ENCODE measurements at places on chromosomes 7 and 10. TPM values are rescaled to one million over a fixed set of nuclear protein-coding genes. Genes with fewer than 3 reads are reported as not detected.

GRCh38 chr10:118332236-118332635 lies 9.9 kb downstream of the FAM204A start:
- H3K4me1 ChIP-seq: no peaks in the 10 kb centered on the region
- H3K27me3 ChIP-seq: peaks cover 32% of the 10 kb centered on the region
- peaks cover 79% of the 10 kb centered on the region for H3K36me3 ChIP-seq
- DNase-seq: no peak
- no peak overlapping the region for H3K27ac ChIP-seq

GRCh38 chr7:6246251-6246917 lies 26.0 kb downstream of the CYTH3 start:
- no peak overlapping the region for H3K4me3 ChIP-seq
- H3K27me3 ChIP-seq: peaks cover 44% of the 10 kb centered on the region
- no peak overlapping the region for H3K27ac ChIP-seq
- no peak for DNase-seq

DNA sequence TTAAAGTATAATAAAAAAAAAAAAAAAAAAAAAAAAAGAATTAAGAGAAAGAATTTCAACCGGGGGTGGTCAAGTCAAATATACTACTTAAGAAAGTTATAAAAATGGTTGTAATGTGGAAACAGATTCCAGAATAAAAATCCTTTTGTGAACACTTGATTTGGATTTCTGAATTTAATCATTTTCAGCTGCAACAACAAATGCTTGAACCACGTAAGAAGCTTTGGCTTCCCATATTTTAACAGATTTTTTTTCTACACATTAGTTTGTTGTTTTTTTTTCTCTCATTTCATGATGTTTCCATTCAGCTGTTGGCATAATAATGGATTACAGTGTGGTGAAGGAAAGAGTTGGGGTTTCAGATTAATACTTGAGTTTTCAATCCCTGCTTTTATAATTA lies 137.3 kb upstream of the AGR3 start:
- H3K27ac ChIP-seq: no peak overlapping the region
- no peak for DNase-seq
- H3K4me1 ChIP-seq: no peaks in the 10 kb centered on the region
- no peaks in the 10 kb centered on the region for H3K36me3 ChIP-seq
- H3K27me3 ChIP-seq: no peaks in the 10 kb centered on the region

DNA sequence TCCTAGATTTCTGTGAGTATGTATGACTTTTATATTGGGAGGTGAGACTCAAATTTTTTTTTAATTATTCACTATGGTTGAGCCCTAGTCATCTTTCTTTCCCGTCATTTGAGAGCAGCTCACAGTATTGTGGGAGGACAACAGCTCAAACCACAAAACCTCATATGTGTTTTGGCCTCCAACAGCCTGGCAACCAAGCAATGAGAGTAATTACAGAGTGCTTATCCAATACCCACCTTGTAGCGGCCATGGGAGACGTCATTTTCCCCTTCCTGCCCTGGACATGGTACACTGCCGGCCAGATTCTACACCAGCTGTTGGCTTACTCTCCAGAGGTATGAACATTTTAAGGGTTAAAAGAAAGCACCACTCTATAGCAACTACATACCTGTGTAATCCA lies 49.1 kb downstream of the DOCK4 start:
- peaks cover 15% of the 10 kb centered on the region for H3K4me1 ChIP-seq
- no peaks in the 10 kb centered on the region for H3K27me3 ChIP-seq
- no peaks in the 10 kb centered on the region for H3K36me3 ChIP-seq
- no peak overlapping the region for H3K27ac ChIP-seq
- no peak overlapping the region for H3K4me3 ChIP-seq

DNA sequence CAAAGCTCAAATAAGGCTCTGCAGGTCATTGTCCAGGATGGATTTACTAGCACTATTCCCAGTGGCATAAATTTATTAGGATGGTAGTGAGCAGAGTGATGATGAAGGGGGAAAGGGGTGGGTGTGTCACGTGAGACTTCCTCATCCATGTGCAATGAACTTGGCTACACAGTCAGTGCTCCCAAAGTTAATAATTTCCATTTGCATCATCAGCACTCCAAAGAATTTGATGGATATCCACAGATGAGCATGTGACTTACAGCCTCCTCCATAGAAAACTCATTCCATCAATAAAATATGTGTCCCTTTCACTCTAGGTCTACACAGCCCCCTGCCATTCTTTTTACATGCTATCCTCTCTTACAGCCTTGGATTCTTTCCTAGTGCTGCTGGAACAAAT lies 142.6 kb upstream of the PLPP4 start:
- peaks cover 3% of the 10 kb centered on the region for H3K4me1 ChIP-seq

- H3K36me3 ChIP-seq: no peaks in the 10 kb centered on the region
- no peak overlapping the region for H3K4me3 ChIP-seq
- H3K4me1 ChIP-seq: no peaks in the 10 kb centered on the region
- DNase-seq: no peak
- no peaks in the 10 kb centered on the region for H3K27me3 ChIP-seq
- H3K27ac ChIP-seq: no peak overlapping the region
Observed at GRCh38 chr10:86603256-86603655, 51.1 kb upstream of the OPN4 start.

GRCh38 chr10:111158595-111158994 lies 81.8 kb downstream of the ADRA2A start:
- no peak overlapping the region for H3K4me3 ChIP-seq
- DNase-seq: no peak
- no peaks in the 10 kb centered on the region for H3K36me3 ChIP-seq
- peaks cover 27% of the 10 kb centered on the region for H3K27me3 ChIP-seq
- no peaks in the 10 kb centered on the region for H3K4me1 ChIP-seq

- no peaks in the 10 kb centered on the region for H3K27me3 ChIP-seq
- no peak for DNase-seq
- H3K27ac ChIP-seq: no peak overlapping the region
- peaks cover 4% of the 10 kb centered on the region for H3K4me1 ChIP-seq
- H3K36me3 ChIP-seq: no peaks in the 10 kb centered on the region
Observed at GRCh38 chr10:6786579-6787031, 206.5 kb upstream of the PRKCQ start.

GRCh38 chr7:31126976-31127375 lies 74.9 kb downstream of the ADCYAP1R1 start:
- H3K27me3 ChIP-seq: no peaks in the 10 kb centered on the region
- no peaks in the 10 kb centered on the region for H3K36me3 ChIP-seq
- DNase-seq: no peak
- H3K4me3 ChIP-seq: no peak overlapping the region

DNA sequence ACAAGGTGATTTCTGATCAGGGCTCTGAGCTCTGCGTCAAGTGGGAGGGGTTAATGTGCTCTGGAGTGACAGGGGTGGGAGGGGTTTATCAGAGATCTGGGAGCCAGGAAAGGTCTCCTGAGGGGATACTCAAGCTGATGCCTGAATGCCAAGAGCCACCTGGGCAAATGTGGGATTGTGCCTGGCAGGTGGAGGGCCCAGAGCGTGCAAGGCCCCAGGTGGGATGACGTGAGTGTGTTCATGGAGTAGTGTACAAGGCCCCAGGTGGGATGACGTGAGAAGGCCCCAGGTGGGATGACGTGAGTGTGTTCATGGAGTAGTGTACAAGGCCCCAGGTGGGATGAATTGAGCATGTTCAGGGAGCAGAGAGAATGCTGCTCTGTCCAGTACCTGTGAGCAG lies 610.3 kb downstream of the PTPRN2 start:
- H3K4me3 ChIP-seq: no peak overlapping the region
- no peaks in the 10 kb centered on the region for H3K27me3 ChIP-seq
- H3K36me3 ChIP-seq: no peaks in the 10 kb centered on the region
- H3K27ac ChIP-seq: no peak overlapping the region

- no peaks in the 10 kb centered on the region for H3K27me3 ChIP-seq
- H3K4me1 ChIP-seq: no peaks in the 10 kb centered on the region
- no peak overlapping the region for H3K4me3 ChIP-seq
- H3K36me3 ChIP-seq: no peaks in the 10 kb centered on the region
- DNase-seq: no peak
Observed at GRCh38 chr7:129252128-129252527, 27.3 kb downstream of the AHCYL2 start.

GRCh38 chr7:88599528-88599927 lies 160.0 kb upstream of the ZNF804B start:
- DNase-seq: no peak
- H3K27me3 ChIP-seq: no peaks in the 10 kb centered on the region
- no peak overlapping the region for H3K4me3 ChIP-seq

DNA sequence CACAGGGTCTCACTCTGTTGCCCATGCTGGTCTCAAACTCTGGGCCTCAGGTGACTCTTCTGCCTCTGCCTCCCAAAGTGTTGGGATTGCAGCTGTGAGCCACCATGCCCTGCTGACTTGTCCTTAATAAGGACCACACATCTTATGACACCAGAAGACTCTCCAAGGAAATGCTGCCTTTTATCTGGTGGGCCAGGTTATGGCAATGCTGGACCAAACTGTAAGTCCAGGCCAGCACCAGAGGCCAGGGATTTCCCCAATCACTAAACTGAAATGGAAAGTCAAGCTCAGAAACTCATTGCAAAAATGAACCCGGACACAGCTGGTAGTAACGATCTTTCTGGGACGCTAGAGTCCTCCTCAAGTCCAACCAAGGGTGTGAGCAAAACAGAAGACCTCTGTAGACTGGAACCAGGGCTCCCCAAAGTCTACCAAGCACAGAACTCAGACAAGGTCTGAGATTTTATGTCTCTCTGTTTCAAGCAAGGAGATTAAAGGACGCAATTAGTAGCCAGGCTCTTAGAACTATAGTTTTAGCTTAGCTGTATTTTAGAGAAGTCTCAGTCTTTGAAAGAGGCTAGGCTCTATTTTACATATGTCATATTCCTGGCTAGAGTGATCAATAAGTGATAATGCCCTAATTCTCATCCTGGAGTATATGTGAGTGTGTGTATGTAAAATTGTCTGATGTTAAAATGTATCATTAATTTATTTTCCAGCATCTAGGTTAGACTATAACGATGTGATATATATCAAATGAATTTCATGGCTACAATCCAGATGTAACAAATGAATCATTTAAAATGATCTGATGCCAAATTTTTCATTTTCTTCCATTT lies 74.0 kb upstream of the ITGB1 start:
- DNase-seq: no peak
- H3K27ac ChIP-seq: no peak overlapping the region
- no peaks in the 10 kb centered on the region for H3K36me3 ChIP-seq
- no peaks in the 10 kb centered on the region for H3K4me1 ChIP-seq
- H3K4me3 ChIP-seq: no peak overlapping the region

- H3K27ac ChIP-seq: no peak overlapping the region
- H3K4me1 ChIP-seq: no peaks in the 10 kb centered on the region
- DNase-seq: no peak
- no peak overlapping the region for H3K4me3 ChIP-seq
- H3K27me3 ChIP-seq: peaks cover 30% of the 10 kb centered on the region
Observed at GRCh38 chr7:44965937-44966730, 12.7 kb downstream of the MYO1G start.

GRCh38 chr7:54546081-54546985 lies 4.2 kb downstream of the VSTM2A start:
- peak; percentile 94 for DNase-seq
- no peaks in the 10 kb centered on the region for H3K36me3 ChIP-seq
- H3K4me1 ChIP-seq: peaks cover 8% of the 10 kb centered on the region
- H3K27me3 ChIP-seq: peaks cover 72% of the 10 kb centered on the region
- peak overlapping the region; percentile 79 for H3K4me3 ChIP-seq

- H3K27me3 ChIP-seq: no peaks in the 10 kb centered on the region
- no peak overlapping the region for H3K4me3 ChIP-seq
- H3K36me3 ChIP-seq: no peaks in the 10 kb centered on the region
- no peaks in the 10 kb centered on the region for H3K4me1 ChIP-seq
- H3K27ac ChIP-seq: no peak overlapping the region
- no peak for DNase-seq
Observed at GRCh38 chr7:14760730-14761478, 141.6 kb downstream of the DGKB start.

DNA sequence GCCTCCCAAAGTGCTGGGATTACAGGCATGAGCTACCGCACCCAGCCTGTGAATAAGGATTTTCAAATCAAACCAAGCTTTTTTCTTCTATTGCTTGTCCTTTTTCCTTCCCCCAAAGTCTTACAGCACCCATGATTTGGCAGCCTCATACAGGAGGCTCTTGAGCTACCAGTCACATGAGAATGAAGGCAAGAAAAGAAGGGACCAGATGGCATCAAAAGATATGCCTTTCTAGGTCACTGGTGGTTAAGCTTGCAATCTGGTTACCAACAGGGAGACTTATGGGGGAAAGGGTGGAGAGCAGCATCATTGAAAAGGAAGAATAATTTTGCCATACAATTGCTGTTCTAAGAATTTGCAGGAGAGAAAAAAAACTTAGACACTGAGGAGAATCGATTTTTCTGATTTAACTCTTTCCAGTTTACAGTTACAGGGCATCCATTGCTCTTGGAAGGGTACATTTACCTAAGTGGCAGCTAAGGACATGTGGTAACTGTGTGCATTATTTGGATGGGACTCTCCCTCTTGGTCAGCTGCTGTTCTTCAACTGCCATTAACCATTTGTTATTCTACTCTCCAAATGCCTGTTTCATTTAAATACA lies 29.5 kb downstream of the SMNDC1 start:
- H3K4me3 ChIP-seq: no peak overlapping the region
- no peaks in the 10 kb centered on the region for H3K27me3 ChIP-seq
- peaks cover 2% of the 10 kb centered on the region for H3K4me1 ChIP-seq
- no peak for DNase-seq
- no peak overlapping the region for H3K27ac ChIP-seq

GRCh38 chr10:71961831-71962230 lies 2.4 kb upstream of the CHST3 start:
- no peak overlapping the region for H3K4me3 ChIP-seq
- H3K4me1 ChIP-seq: no peaks in the 10 kb centered on the region
- no peaks in the 10 kb centered on the region for H3K36me3 ChIP-seq
- H3K27me3 ChIP-seq: peaks cover 6% of the 10 kb centered on the region

DNA sequence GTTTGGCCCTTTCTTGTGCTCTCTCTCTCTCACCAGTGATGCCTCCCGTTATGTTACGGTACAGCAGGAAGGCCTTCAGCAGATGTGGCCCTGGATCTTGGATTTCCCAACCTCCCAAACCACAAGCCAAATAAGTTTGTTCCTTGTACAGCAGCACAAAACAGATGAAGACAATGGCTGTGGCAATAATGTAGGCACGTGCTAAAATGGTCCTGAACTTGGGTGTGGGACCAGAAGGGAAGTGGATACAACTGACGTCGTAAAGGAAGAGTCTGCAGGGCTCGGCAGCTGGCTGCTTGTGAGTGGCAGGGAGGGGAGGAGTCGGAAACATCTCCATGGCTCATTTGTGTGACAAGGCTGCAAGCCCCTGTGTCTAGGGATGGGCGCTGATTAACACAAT lies 26.8 kb downstream of the PROSER2 start:
- H3K27ac ChIP-seq: no peak overlapping the region
- no peaks in the 10 kb centered on the region for H3K4me1 ChIP-seq
- no peak for DNase-seq
- H3K36me3 ChIP-seq: peaks cover 24% of the 10 kb centered on the region
- H3K27me3 ChIP-seq: no peaks in the 10 kb centered on the region
- H3K4me3 ChIP-seq: no peak overlapping the region

GRCh38 chr10:65470986-65471385 lies 1454.8 kb upstream of the LRRTM3 start:
- no peak overlapping the region for H3K4me3 ChIP-seq
- H3K36me3 ChIP-seq: no peaks in the 10 kb centered on the region
- H3K4me1 ChIP-seq: peaks cover 3% of the 10 kb centered on the region
- no peak for DNase-seq
- no peaks in the 10 kb centered on the region for H3K27me3 ChIP-seq

The LIPK gene
- not detected for total RNA-seq

The HGF gene
- not detected for total RNA-seq

The GATAD1 gene
- 71.5 TPM for total RNA-seq

The HOXA10 gene
- not detected for total RNA-seq

The ORC5 gene
- 22.5 TPM for total RNA-seq

The EZH2 gene
- total RNA-seq: 40.2 TPM

The AKR1C4 gene
- not detected for total RNA-seq

The DPYSL4 gene
- total RNA-seq: 7.7 TPM

The PSMG3 gene
- 30.1 TPM for total RNA-seq

The PRPS1L1 gene
- not detected for total RNA-seq

The RAPGEF5 gene
- total RNA-seq: 16.7 TPM

The HTR5A gene
- total RNA-seq: 0.16 TPM

The NET1 gene
- 64.9 TPM for total RNA-seq

The ASB10 gene
- total RNA-seq: not detected

The FBXL13 gene
- 2.7 TPM for total RNA-seq

Data from endodermal cell (in vitro differentiated cells).